ENCODE measurements at places on chromosomes 1 and 21. TPM values are rescaled to one million over a fixed set of nuclear protein-coding genes. Genes with fewer than 3 reads are reported as not detected.

The GBP4 gene
- total RNA-seq, result 2.0 TPM

The CNIH3 gene
- 39.6 TPM for total RNA-seq

The PLPPR5 gene
- total RNA-seq, result under 0.01 TPM

The CFAP57 gene
- total RNA-seq, result 0.14 TPM

The DIO1 gene
- not detected for total RNA-seq

The KMO gene
- total RNA-seq, result not detected

The SPRR2E gene
- total RNA-seq, result not detected

The MEF2D gene
- 29.8 TPM for total RNA-seq

The PDZK1IP1 gene
- not detected for total RNA-seq

The TMEM82 gene
- not detected for total RNA-seq

The ALX3 gene
- total RNA-seq, result not detected

The EDN2 gene
- total RNA-seq, result not detected

The SHE gene
- total RNA-seq, result not detected

The TNFRSF4 gene
- not detected for total RNA-seq

The C4BPB gene
- total RNA-seq, result 2.4 TPM

The SAMD13 gene
- total RNA-seq, result 0.14 TPM

The PIGV gene
- 19.9 TPM for total RNA-seq

The MAB21L3 gene
- 0.66 TPM for total RNA-seq

The ATP5IF1 gene
- total RNA-seq, result 93.9 TPM

The PEA15 gene
- total RNA-seq, result 133 TPM

The OR2W3 gene
- 1.8 TPM for total RNA-seq

The NMNAT2 gene
- total RNA-seq, result 0.22 TPM

The ACP6 gene
- 6.2 TPM for total RNA-seq

The COL8A2 gene
- total RNA-seq, result 6.7 TPM

The NCF2 gene
- 0.14 TPM for total RNA-seq

The CHIA gene
- total RNA-seq, result not detected

The ADGRB2 gene
- total RNA-seq, result 14.0 TPM

The SLFNL1 gene
- total RNA-seq, result 0.44 TPM

The WDR64 gene
- total RNA-seq, result not detected

The FNDC5 gene
- 0.22 TPM for total RNA-seq

The SDHB gene
- total RNA-seq, result 100 TPM

The BPNT1 gene
- 31.5 TPM for total RNA-seq

The ZBTB8A gene
- total RNA-seq, result 5.2 TPM

The FAM167B gene
- 0.88 TPM for total RNA-seq

The ADCY10 gene
- total RNA-seq, result 0.22 TPM

The TEX38 gene
- not detected for total RNA-seq

The FAM177B gene
- not detected for total RNA-seq

The FAM43B gene
- not detected for total RNA-seq

The NUP210L gene
- total RNA-seq, result under 0.01 TPM

The MTARC1 gene
- 0.14 TPM for total RNA-seq

The LPGAT1 gene
- total RNA-seq, result 23.6 TPM

The RIPPLY3 gene
- total RNA-seq, result not detected

Data from placental pericyte (primary cell).